ENCODE measurements at places on chromosomes 2 and 18.

DNA sequence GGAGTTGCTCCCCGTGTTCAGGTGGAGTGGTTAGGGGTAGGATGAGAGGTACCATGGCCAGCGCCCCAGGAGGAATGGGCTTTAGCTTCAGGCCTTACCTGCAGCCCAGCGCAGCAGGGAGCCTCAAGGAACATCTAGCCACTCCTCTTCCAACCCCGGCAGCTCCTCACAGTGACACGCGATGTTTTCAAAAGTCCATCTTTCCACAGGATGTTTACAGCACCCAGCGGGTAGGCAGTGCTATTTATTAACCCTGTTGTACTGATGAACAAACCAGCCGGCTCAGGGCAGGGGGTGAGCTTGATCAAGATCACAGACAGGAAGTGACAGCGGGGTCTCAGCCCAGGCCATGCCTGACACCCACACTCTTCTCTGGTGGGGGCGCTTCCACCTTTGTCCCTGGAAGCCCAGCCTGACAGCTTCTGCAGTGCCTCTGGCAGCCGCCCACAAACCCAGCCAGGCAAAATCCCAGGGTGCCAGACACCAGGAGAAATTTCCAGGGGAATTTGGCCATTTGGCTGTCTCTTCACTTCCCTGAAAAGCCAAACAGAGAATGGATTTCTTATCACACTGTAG lies 18.4 kb upstream of the PRLH start:
- no peak for DNase-seq

DNA sequence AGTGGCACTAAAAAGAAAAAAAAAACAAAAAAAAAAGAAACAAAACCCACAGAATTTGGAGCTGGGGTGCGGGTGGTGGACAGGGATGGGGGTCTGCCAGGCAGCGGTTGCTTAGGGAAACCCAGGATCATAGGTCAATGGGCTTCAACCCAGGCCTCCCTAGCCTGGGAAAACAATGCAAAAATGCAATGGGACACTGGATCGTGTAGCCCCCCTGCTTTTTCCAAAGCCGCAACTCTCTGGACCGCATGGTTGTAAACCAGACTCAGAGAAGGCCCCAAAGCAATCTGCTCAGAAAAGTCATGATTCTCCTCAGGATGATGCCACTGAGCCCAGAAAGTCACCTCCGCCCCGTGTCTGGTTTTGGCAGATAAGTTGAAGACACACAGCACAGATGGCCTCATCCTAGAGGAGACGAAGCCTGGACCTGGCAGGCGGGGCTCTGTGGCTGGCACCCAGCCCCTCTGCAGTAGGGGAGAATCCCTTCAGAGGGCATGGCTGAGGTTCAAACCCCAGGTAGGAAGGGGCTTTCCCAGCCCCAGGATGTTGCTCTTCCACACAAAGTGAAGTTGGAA lies 5.1 kb downstream of the DLX2 start:
- no peak for DNase-seq

- no peak for DNase-seq
These were observed 1.4 kb downstream of the RNF138 start for GRCh38 chr18:32093102-32093511.

GRCh38 chr2:10752236-10752635 lies 30.8 kb downstream of the ATP6V1C2 start:
- DNase-seq, result no peak

- no peak for DNase-seq
These were observed 89.2 kb upstream of the CTDP1 start for GRCh38 chr18:79590191-79591031.

- DNase-seq, result no peak
These were observed 42.8 kb upstream of the PTMA start for GRCh38 chr2:231665245-231666170.

- DNase-seq, result no peak
These were observed 3.5 kb downstream of the DQX1 start for GRCh38 chr2:74522516-74522915.

GRCh38 chr2:12931186-12931844 lies 214.6 kb downstream of the TRIB2 start:
- no peak for DNase-seq

GRCh38 chr2:238161291-238162051 lies 2.7 kb downstream of the ERFE start:
- DNase-seq, result no peak

DNA sequence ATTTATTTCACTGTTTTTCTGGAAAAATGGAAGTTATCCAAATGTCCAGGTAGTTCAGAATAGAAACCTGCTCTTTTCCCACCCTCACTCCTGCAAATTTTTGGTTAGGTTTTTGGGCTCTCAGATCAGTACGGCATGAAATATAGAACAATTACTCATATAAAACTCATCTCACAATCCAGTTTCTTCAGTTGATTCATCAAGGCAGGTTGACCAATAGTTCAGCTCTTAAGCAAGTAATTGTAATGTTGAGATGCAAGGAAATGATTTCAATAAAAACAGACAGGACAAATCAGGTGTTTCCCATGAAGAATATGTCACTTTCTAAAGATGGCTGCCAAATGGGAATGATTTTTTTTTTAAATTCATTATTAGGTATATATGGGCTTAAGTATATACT lies 2.0 kb downstream of the RAB27B start:
- DNase-seq, result no peak

DNA sequence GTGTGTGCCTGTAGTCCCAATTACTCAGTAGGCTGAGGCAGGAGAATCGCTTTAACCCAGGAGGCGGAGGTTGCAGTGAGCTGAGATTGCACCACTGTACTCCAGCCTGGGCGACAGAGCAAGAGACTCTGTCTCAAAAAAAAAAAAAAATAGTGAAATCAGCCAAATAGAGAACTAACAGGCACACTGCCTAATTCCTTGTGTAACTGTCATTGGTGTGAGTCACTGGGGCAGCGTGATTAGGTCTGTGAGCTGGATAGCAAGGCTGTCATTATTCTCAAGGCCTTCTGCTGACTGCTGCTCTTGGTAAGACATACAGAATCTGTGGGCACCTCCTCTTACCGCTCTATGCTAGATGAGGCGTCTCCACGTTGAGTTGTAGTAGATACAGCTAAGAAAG lies 270.3 kb downstream of the NEDD4L start:
- no peak for DNase-seq

DNA sequence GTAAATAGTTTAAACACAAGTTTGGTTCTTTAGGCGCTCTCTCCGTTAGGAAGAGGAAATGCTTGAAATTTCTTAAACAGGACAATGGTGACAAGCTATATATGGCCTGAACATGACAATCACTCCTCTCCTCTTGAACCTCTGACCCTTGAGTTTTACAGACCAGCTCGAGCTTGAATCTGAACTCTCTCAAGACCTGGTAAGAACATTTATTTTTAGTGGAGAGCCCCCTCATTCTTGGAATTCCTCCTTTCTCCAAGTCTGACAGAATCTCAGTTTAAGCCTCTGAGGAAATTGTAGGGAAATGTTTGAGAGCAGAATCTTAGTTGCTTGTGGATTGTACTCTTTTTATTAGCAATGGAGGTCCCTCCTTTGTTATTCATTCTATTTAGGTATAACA lies 1293.6 kb upstream of the ZEB2 start:
- DNase-seq, result no peak

DNA sequence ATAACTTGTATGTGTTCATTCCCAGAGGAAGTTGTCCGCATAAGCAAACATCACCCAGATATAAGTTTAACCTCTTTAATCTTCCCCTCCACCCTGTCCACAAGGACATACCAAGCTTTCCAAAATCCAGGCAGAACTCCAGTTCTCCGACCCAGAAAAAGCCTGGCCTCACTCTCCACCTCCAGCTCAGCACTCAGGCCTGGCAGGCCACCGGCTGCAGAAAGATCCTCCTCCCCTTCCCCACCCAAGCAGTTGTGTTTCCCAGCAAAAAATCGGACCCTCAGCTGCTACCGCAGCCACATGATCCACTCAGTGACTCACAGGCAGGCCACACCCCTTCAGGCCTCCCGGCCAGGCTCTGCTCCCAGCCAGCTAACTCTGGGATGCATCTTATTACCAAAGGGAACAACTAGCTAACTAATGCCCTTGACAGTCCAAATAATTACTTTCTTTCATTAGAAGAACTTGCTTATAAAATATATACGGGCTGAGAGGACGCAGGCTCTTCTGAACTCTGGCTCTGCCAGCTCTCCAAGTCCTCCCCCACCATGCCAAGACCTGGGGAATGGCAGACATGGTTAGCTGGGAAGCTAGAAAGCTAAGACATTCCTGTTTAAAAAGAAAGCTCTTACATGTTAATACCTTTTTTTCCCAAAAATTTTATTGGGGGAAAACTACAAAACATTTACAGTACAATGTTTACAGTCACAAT lies 4.5 kb downstream of the ZFP36L2 start:
- DNase-seq, result peak; percentile 40

DNA sequence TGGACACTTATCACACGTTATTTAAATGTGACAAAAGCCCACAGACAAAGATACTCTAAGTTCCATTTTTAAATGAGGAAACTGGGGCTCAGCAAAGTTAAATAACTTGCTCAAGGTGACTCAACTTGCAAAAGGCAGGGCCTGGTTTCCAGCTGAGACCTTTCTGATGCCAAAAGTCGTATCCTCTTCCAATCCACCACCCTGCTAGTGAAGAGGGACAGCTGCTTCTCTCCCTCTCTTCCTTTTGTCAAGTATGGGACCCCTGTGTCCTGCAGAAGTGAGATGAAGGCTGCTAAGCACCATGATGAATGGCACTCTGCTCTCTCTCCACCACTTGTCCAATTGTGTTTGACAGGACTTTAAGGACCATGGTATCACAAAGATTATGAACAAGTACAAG lies 140.9 kb downstream of the DYM start:
- DNase-seq, result no peak

GRCh38 chr2:26679867-26680266 lies 12.7 kb upstream of the KCNK3 start:
- no peak for DNase-seq

- DNase-seq, result no peak
These were observed 498.6 kb downstream of the TXNL1 start for GRCh38 chr18:56139792-56140254.

DNA sequence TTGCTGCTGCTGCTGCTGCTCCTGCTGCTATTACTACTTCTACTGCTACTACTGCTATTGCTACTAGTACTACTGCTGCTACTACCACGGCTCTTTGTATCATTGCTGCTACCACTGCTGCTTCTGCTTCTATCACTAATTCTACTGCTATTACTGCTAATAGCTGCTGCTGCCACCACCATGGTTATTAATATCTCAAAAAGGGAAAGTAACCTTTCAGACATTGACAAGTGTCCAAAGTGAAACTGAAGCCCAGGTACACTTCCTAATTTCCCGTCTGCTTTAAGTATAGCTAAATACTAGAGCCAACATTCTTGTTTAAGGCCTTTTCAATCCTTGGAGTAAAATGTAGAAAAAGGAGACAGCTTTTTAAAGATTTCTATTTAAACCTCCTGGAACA lies 45.4 kb upstream of the EHBP1 start:
- DNase-seq, result no peak

- no peak for DNase-seq
These were observed 82.5 kb downstream of the CERS6 start for GRCh38 chr2:168538534-168538933.

- DNase-seq, result no peak
These were observed 59.2 kb downstream of the PARD6G start for GRCh38 chr18:80187956-80188642.

GRCh38 chr2:129812071-129812470 lies 167.4 kb upstream of the RAB6C start:
- DNase-seq, result no peak

DNA sequence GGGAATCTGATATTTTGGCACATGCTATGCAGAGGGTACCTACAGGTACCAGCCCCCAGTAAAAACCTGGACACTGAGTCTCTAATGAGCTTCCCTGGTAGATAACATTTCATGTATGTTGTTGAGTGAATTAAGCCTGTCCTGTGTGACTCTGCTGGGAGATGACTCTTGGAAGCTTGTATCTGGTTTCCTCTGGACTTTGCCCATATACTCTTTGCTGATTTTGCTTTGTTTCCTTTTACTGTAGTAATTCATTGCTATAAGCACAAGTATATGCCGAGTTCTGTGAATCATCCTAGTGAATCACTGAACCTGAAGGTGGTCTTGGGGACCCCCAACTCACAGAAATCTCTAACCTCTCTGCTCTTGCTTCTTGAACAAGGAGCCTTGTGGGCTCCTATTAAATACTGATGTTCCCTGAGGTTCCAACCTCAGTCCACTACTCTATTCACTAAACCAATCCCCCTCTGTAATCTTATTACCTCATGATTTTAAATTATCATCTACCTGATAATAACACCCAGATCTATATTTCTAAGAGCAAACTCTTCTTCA lies 94.3 kb upstream of the WDSUB1 start:
- no peak for DNase-seq

DNA sequence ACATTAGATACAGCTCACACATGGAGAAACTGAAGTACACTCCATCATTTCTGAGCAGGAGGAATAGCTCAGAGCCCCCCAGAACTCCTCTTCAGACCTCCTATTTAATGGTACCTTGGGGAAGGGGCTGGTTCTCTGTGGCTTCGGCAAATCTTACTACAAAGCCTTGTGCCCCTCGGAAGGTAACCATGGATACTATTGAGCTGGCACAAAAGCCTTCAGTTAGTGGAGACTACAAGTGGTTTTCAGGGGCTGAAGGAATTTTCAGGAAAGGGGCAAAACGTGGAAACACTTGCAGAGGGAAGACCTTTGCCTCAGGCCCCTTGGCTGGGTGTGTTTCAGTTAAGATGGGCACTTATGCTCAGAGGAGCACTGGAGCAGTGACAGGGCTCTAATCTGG lies 1.1 kb upstream of the FAM237A start:
- DNase-seq, result no peak

DNA sequence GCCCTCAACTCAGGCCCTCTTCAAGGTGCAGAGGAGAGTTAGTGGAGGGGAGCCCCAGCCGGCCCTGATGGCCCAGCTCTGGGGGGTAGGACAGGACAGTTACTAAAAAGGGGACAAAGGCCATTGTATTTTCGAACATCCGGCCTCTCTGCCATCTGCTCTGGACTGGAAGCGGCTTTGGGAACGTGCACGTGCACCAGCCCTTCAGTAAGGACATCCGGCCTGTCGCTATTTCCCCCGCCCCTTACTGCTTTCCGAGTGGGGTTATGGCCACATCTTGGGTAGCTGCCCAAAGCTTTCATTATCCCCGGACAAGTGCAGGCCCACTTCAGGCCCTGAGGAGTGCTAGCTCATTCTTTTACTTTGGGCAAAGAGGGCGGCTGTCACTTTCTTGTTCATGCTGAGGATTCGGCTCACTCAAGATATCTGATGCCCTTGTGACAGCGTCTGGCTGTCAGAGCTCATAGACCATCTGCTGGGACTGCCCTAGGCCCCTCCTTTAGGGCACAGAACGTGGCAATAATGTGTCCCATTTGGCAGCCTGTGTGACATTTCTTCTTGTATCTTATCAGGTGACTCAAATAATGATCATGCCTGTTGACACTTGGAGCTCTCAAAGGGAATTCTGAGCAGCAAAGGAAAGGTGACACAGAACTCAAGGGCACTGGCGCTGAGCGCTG lies 17.5 kb downstream of the SLC4A3 start:
- no peak for DNase-seq

- DNase-seq, result no peak
These were observed 14.7 kb downstream of the USP34 start for GRCh38 chr2:61456070-61456745.

GRCh38 chr2:240559286-240559685 lies 871 bp upstream of the DUSP28 start:
- DNase-seq, result no peak

All from T-helper 17 cell (primary cell).